Neural progenitor cell (in vitro differentiated cells): ENCODE measurements at places on chromosomes 3 and 15.

DNA sequence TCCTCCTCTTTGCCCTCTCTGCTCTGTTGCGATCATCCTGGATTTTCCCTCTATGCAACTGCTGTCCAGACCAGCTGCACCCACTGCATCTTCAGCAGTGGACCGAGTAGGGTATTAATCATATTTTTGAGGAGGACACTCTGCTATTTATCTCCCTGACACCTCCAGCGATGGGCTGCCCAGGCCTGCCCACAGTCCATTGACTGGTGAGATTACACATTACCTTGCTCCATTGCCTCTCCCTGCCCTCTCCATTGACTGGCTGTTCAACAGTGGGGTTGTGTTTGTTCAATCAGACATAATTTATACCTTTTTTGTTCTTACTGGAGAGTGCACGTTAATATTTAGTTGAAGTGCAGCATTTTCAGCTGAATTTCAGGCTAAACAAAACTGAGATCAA, 559.3 kb upstream of the ARRDC4 start:
- DNase-seq, result no peak

DNA sequence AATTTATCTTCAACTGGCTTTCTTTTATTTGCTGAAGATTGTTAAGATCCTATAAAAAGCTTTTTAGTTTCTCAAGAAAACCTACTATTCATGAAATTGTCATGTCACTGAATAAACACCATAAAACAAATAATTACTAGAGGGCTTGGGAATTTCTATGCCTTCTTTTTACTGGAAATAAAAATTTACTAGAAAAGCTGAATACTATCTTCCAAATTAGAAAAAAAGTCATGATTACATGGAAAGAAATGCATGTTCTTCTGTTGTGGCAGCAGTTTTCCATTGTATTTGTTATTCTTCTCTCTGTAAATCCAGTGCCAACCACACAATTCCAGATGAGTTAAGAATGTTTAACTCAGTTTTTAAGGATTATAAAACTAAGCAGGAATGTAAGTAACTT, 153.8 kb downstream of the RAP2B start:
- no peak for DNase-seq

DNA sequence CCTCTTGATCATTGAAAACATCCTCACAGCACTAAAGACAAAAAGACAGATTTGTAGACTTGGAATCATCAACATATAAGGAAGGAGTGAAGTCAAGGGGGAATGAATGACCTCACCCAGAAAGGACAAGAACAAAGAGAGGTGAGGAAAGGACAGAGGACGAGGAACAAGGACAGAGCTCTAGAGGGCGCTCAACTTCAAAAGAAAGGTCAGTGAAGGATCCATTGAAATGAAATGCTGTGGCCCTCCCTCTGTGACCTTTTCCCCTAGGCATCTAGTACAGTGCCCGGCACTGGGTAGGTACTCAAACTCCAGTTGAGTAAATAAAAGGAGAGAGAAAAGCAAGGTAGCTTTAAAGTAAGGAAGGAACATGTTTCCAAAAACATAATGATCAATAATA, 2.6 kb downstream of the ATP8B4 start:
- peak; percentile 65 for DNase-seq

DNA sequence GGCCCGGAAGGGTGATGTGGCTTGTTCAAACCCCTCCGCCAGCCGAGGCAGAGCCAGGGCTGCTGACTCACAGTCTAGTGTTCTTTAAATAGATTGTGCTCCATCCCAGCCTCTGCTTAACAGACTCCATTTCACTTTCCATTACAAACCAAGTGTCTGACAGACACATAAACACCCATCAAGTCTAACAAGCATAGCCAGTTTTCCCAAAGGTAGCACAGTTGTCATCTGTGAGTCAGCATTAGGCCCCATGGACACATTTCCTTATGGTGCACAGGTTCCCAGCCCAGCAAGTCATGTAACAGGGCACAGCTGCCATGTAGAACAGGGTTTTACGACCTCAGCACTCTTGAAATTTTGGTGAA, 109.9 kb upstream of the RAP2B start:
- no peak for DNase-seq

GRCh38 chr3:171393032-171393744, 67.0 kb downstream of the TNIK start:
- peak; percentile 65 for DNase-seq

DNA sequence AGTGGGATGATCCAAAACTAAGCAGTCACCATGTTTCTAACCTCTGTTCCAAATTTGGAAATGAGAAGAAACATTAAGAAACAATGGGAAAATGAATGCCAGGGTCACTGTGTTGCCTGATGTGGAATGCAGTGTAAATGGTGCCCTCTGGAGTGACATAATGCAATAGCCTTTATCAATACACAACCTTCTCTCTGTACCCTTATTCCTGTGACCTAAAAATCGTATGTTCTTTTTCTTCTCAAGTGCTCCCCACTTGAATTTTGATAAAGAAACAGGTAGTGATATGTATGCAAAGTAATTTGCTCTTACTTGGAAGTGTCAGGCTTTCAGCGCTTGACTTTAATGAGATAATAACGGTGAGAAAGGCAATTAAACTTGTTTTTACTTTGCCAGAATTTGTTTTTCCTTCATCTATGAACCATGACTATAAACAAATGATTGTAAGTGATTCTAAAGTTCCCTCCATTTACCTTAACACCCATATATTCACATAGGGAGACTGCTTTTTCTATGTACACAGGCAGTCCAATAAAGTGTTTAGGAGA, 145.8 kb upstream of the THRB start:
- peak; percentile 38 for DNase-seq

DNA sequence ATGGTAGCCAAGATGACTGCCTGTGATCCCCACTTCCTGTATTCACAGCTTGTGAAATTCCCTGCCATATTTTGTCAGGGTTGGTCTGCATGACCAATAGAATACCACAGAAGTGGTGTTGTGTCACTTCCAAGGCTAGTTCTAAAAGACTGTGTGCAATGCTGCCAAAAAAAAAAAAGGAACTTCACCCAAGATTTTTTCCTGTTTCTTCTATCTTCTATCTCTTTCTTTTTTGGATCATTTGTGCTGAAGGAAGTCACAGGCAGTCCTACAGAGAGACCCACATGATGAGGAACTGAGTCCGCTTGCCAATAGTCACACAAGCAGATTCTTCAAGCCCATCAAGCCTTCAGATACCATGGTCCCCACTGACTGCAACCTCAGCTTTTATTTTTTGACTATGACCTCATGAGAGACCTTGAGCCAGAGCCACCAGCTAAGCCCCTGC, 18.1 kb upstream of the RAF1 start:
- DNase-seq, result no peak

DNA sequence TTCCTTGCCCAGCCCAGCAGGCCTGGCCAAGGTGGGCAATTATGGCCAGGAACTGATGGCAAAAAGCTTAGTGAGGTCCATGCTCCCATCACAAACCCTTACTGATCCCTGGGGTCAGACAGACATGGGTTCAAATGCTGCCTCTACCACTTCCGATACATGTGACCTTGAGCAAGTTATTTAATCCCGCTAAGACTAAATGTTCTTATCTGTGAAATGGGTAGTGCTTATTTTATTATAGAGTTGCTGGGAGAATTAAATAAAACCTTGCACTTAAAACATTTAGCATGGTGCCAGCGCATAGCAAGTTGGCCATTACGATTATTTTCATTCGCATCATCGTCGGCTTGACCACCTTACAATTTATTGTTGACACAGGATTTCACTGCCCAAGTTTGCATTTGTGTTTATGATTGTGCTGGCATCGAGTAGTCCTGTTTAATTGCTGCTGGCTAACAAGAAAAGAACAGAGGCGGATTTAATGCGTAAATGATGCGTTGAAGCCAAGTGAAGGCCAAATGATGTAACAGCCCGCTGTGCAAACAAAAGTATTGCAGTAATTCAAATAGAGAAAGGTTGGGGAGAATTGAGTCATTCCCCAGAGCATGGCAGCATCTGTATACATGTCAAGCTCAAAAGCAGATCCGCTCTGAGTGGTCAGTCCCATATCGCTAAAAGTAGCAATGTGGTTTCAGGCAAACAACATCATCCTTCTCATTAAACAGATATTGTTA, 7.3 kb upstream of the FURIN start:
- no peak for DNase-seq

- DNase-seq, result no peak
Measured at GRCh38 chr15:101033801-101034200, 114.6 kb downstream of the LRRK1 start.

- DNase-seq, result no peak
Measured at GRCh38 chr3:97235179-97235578, 420.8 kb downstream of the EPHA6 start.

DNA sequence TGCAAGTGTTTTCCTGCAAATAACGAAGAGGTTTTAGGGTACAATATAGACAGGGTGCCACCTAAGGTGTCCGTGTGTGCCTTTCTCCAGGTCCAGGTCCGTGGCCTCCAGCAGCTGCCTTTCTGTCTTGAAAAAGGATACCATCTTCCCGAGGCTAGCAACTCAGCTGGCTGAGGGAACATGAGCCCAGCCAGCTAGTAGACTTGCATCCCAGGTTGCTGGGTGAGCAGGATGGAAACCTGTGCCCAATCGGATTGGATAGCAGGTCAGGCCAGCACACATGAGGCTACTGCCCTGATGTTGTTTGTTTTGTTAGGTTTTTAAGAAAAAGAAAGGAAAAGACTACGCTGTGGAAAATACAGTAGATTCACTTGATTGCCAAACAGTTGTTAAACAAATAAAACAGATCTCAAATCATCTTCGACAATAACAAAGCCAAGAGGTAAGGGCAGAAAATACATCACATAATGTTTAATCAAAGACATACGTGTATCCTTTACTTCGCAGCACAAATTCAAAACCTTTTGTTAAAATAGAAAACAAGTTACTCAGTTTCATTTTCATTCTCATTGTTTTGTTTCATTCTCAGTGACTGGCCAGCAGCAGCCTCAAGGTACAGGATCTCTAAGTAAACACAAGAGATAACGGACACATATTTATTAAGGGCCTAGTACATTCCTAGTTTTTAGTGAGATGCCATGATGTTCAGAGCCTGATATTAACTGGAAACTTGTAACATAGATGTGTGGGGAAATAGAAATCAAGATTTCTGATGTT, 661.2 kb upstream of the NR2F2 start:
- peak; percentile 25 for DNase-seq

GRCh38 chr3:124519591-124520194, 210.6 kb upstream of the UMPS start:
- no peak for DNase-seq

- DNase-seq, result no peak
Measured at GRCh38 chr15:92421976-92422375, 28.3 kb downstream of the ST8SIA2 start.

DNA sequence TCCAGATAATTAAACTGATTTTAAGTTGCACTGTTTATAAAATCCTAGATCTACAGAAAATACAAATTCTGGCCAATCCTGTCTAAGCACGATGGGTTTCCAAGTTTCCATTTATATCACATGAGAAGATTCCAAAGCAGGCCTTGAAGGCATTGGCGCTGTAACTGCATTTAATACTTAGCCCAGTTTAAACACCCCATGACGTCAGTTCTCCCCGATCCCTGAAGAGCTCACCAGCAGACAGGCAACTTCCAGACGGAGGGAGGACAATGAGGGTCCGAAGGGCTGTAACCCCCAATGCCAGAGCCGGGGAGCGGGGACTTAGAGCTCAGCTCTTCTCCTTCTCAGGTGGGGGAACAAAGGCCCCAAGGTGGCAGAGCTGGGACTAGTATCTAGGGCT, 117.3 kb downstream of the XXYLT1 start:
- no peak for DNase-seq

GRCh38 chr3:169103951-169104941, 559.3 kb downstream of the MECOM start:
- DNase-seq, result no peak

DNA sequence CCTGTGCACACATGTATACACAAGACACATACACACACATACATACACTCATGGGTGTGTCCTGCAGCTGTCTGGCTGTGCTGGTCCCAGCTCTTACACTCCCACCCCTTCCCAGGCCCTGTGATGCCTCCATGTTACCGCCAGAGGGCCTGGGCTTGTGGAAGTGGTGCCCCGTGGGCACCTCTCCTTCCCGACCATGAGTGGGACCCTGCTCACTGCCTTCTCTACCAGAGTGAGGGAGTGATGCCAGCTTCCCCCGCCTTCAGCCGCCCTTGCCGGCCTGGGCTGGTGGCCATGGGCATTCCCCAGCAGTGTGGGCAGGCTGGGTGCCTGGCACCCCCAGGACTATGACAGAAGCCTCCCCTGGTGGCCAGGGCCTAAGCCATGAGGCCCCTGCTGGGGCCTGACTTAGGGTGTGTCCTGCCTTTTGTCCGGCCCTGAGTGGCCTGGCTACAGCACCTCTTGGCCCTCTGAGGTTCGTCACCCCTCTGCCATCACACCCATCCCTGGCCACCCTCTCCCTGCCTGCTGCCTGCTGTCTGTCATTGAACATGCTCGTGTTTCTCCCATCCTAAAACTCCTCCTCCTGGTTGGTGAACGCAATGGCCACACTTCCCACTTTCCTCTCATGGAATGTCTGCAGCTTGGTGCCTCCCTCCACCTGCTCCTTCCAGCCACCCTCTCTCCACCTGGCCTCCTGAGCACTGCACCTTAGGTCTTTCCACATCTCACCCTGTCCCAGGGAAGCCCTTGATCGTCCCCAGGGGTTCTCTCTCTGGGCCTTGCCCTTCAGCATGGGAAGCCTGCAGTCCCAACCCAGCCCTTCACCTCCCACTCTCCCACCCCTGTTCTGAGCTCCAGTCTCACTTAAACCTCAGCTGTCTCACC, 14.6 kb downstream of the HDAC11 start:
- DNase-seq, result peak; percentile 60

GRCh38 chr3:11791339-11792200, 55.1 kb downstream of the TAMM41 start:
- DNase-seq, result no peak

DNA sequence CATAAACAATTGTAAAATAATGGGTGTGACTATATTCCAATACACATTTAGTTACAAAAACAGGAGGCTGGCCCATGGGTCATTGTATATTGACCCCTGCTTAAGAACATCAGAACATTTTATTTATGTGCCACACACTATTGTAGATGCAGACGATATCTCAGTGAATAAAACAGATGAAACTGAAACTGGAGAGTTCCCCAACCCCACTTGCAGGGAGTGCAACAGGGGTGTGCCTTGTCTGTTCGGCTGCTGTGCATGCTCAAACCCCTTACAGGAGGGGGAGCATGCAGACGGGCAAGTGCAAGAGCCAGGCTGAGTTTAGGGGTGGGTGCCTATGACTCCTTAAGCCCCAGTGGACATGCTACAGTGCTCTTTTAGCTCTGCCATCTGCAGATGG, 509.6 kb downstream of the IGSF11 start:
- no peak for DNase-seq

- DNase-seq, result no peak
Measured at GRCh38 chr15:70158309-70159000, 60.7 kb upstream of the TLE3 start.

DNA sequence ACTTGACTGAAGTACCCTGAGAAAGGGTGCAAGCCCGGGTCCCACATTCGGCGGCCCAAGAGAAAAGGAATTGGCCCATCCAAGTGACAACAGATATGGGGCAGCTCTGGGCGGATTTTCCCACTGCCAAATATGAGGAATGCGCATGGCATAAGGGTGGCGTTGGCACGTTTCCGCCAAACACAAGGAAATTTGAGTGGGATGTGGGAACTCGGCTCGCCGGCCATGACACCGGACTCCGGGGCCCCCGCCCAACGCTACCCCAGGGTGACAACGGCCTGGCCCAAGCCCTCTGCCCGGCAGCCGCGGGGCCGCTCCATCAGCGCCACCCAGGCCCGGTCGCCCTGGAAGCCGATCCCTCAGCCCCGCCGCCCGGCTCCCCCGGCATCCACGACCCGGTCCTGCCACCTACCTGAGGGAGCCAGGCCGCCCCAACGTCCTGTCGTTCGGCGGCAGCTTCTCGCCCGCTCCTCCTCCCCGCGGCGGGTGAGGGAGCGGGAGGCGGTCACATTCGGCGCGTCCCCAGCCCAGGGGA, 449 bp downstream of the RAF1 start:
- no peak for DNase-seq

GRCh38 chr15:53520996-53521395, 238.5 kb downstream of the WDR72 start:
- peak; percentile 13 for DNase-seq
